ENCODE measurements at places on chromosomes 13 and 19.

DNA sequence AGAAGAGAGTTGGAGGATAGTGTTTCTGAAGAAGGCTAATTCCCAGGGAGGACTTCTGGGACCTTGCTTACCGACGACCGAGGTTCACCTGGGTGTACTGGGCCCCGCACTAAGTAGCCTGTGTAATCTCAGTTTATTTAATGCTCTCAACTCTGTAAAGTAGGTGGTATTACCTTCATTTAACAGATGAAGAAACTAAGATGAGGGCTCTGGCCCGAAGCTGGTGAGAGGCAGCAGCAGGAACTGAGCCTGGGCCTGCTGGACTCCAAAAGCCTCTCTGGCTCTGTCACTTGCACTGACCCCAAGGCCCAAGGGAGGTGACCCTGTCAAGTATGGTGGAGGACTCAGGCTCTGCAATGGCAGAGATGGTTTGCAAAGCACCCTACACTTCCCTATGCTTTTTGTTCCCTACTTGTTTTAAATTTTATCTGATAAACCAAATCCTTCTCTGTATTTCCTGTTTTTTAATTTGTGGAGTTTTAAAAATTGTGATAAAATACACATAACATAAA, 50.6 kb downstream of the GGACT start:
- DNase-seq: no peak

DNA sequence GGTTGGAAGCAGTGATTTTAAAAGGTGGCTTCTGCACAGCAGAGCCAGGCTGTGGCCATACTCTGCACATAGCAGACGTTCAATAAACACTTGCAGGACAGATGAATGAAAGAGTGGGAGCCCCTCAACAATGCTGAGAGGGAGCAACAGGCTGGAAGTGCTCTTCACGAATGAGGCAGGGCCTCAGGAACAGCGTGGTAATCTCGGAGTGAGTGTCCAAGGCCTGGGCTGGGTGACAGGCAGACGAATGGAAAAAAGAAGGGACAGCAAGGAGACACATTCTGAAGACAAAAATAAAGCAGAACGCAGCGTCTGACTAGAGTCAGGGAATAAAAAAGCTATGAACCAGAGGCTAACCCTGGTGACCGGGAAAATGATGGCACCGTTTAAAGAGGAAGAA, 11.1 kb downstream of the GJA3 start:
- no peak for DNase-seq

- DNase-seq: no peak
Measured at GRCh38 chr13:74889321-74889720, 592.6 kb downstream of the TBC1D4 start.

- DNase-seq: no peak
Measured at GRCh38 chr19:33621065-33621785, 528 bp upstream of the CHST8 start.

GRCh38 chr13:34708566-34709313, 233.3 kb upstream of the NBEA start:
- DNase-seq: no peak

GRCh38 chr19:42081584-42082203, 5.7 kb downstream of the ZNF574 start:
- no peak for DNase-seq

GRCh38 chr19:9309974-9310446, 372 bp upstream of the ZNF699 start:
- DNase-seq: no peak

DNA sequence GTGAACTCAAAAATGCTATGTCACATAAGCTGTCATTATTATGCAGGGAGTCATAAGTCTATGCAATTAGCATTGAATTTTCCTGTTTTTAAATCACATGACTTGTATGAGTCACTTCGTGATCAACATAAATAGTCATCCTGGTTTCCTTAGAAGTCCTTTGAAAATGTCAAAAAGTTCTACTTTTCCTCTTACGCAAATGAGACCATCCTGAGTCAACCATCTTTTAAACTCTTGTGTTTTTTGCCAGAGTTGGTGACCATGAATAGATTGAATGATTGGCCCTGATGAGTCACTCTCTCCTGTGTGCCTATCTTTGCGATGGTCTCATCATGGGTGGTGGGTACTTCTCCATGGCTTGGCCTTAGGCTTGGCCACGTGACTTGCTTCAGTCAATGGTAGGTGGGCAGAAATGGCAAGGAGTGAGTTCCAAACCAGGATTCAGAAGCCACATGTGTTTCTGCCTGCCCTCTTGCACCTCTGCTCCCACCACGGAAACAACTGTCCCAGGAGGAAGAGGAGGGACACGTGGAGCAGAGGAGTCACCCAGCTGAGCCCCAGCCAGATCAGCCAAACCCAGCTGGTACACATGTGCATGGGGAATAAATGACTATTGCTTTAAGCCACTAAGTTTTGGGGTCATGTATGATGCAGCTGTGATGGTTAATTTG, 123.5 kb upstream of the CACNA1A start:
- DNase-seq: no peak

DNA sequence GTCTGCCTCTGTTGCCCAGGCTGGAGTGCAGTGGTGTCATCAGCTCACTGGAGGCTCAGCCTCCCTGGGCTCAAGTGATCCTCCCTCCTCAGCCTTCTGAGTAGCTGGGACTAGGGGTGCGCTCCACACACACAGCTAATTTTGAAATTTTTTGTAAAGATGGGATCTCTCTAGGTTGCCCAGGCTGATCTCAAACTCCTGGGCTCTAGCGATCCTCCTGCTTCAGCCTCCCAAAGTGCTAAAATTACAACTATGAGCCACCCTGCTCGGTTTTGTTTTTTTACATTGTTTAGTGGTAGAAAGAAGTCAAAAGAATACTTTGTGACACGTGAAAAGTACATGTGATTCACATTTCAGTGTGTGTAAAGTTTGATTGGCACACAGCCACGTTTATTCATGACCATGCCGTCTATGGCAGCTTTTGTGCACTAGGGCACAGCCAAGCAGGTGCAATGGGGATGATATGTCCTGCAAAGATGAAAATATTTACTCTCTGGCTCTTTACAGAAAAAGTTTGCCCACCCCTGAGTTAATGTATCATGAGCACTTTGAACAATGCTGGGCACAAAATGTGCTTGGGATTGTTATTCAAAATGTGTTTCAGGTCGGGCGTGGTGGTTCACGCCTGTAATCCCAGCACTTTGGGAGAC, 16.2 kb upstream of the NFIC start:
- DNase-seq: no peak

GRCh38 chr13:98990701-98991100, 12.8 kb upstream of the DOCK9 start:
- DNase-seq: no peak

DNA sequence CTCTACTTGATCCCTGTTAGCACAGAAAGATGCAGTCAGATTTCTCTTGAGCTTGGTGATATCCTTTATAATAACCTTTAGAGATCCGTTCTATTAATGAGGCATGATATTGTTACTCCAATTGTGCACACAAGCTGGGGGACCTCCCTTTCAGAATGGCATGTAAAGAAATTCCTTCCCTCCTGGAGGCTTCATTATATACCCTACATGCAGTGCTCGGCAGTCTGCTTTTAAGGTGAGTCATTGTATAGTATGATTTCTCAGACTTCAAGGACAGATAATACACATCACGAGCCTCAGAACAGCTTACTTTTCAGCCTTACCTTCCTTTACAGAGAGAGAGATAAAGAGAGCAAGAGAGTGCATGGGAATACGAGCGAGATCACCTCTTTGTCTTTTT, 261.3 kb downstream of the ATP8A2 start:
- DNase-seq: no peak

- no peak for DNase-seq
Measured at GRCh38 chr19:48798937-48799336, 11.9 kb downstream of the BCAT2 start.

GRCh38 chr13:109756778-109757177, 29.6 kb downstream of the IRS2 start:
- DNase-seq: no peak

GRCh38 chr13:32977321-32977720, 38.9 kb upstream of the KL start:
- no peak for DNase-seq

DNA sequence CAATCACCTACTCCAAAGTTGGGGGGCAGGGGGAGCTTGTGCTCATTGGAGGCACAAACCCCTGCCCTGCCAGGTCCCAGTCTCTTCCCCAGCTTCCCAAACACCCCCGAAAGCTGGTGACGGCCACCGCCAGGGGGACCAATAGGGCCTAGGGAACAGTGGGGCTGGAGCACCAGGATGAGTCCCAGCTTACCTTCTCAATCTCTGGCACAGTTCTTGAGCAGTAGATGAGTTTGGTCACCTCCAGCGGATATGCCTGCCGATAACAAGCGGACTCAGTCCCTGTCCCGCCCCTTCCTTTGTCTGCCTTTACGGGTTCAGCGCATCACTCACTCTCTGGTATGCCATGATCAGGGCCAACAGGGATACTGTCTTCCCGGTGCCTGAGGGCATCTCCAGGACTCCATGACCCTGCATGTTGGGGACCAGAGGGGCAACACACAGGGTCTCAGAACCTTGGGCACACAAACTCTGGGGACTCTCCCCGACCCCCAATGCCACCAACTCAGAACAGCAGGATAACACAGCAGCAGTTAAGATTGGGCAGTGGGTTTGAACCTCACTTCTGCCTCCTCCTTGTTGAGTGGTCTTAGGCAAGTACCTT, 1.5 kb downstream of the ERCC2 start:
- no peak for DNase-seq

DNA sequence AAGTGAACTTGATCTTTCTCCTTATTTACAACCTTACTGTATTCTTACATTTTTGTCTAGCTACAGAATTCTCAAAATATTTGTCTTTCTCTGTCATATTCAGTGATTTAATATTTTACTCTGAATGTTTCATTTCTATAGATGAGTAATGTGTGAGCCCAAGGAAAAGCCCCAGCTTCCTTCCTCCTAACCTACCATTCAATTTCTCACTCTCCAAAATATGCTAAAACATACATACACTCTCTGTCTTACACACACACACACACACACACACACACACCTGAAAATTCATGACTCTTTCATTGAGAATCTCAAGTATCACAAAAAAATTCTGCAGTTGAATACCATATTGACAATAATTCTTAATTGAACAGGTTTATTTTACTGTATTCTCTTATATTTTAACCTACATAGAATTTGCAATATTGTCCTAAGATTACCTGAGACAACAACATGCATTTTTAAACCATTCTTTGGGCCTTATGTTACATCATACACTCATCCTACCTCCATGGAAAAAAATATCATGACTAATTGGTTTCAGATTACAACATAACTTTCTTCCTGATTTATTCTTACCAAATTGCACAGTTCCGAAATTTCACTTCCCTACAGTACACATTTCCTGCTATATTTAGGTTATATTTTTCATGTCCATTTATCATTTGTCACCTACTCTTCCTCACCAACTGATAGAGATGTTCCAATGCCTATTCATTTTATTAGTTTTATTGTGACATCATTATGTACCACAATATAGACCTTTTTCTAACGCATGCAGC, 1965.6 kb upstream of the PCDH20 start:
- no peak for DNase-seq

DNA sequence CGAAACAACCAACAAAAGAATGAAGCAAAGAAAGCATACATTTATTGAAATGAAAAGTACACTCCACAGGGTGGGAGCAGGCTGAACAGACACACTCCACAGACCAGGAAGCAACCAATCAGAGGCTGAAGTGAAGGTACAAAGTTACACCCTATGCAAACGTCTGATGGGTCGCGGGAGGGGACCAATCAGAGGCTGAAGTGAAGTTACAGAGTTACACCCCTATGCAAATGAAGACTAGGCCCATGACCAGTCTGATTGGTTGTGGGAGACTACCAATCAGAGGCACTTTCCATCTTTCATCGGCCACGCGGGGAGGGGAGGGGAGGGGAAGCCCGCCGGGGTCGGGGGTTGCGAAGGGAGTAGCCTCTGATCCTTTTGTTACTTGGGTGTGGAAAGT, 12.4 kb upstream of the FBL start:
- DNase-seq: no peak

DNA sequence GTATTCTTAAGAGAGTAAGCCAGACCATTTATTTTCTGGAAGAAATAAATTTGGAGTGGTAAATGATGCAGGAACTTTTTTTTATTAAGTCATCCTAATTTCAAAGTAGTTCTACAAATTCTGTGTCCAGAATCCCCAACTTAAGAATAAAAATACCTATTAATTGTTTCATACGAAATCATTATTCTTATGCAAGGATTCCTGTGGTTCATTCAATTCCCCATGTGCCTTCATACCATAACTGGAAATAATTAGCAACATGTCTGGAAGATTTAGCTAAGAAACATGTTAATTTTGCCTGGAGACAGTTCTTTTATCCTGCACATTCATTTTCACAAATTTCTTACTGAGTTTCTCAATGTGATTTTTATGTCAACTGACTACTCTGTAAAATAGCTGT, 408.6 kb downstream of the PCDH9 start:
- DNase-seq: no peak

DNA sequence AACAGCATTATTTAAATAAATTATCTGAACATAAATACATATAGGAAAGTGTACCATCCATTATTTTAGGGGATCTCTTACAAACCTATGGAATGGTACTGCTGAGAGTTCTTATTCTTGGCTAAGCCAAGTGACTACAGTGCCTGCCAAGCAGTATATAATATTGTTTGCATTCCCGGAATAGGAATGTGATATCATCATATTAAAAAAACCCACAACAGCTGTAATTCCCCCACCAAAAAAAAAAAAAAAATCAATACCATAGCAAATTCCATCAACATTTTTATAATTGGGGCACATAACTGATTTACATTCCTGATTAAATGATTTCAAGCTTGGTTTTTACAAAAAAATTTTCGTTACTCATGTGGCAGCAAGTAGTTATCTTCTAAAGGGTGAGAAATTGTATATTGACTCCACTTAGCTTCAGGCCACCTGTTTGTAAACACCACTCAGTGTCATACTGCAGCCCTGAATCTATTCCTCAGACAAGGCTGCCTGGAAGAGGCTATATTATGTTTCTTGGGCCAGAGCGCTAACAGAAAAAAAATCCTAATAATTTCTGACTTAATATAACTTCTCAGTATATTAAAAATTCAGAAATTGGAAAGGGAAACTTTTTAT, 278.1 kb downstream of the DNAJC15 start:
- no peak for DNase-seq

- no peak for DNase-seq
Measured at GRCh38 chr19:39001041-39001440, 25.5 kb upstream of the FBXO17 start.

- DNase-seq: no peak
Measured at GRCh38 chr13:48121733-48122132, 26.8 kb upstream of the MED4 start.

- DNase-seq: no peak
Measured at GRCh38 chr19:23394511-23394910, 760 bp downstream of the ZNF91 start.
